ENCODE measurements at places on chromosomes 7 and 10. TPM values are rescaled to one million over a fixed set of nuclear protein-coding genes. Genes with fewer than 3 reads are reported as not detected.

Gene CDK14
- not detected for total RNA-seq

Gene ACBD7
- 1.7 TPM for total RNA-seq

Gene SEMA3E
- not detected for total RNA-seq

DNA sequence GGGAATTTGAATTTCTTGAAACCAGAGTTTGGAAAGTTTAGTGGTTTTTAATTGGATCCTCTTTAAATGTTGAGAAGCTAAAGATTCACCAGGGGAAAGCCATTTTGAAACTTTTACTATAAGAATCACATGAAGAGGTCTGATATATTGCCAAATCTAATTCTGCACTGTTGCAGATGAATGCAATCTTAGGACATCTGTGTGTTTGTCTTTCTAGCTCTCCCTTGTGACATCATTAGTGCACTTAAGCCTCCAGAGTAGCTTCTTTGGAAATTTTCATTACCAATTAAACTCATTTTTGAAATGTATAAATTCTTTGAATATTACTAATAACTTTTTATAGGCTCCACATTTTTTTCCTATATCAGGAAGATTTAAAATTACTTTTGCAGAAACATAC, 160.2 kb downstream of the BICC1 start:
- no peak for DNase-seq
